ENCODE measurements at places on chromosomes 12 and 14.

GRCh38 chr12:32482226-32482625 is 82.9 kb downstream of the FGD4 start:
- no peak for DNase-seq

DNA sequence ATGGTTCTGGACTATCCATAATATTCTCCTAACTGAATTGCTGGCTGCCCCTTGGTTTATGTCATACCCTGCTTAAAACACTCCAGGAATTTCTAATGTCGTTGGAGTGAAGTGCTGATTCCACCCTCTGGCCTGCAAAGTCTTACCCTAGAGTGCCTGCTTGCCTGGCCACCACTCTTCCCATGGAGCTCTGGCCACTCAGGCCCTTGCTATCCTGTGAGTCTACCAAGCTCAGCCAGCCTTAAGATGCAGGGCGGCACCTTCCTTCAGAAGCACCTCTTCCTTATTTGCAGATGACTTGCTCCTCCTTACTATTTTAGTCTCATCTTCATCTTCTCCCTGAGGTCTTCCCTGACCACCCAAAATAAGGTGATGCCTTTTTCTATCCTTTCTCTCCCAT is 35.3 kb downstream of the SLC6A15 start:
- no peak for DNase-seq

DNA sequence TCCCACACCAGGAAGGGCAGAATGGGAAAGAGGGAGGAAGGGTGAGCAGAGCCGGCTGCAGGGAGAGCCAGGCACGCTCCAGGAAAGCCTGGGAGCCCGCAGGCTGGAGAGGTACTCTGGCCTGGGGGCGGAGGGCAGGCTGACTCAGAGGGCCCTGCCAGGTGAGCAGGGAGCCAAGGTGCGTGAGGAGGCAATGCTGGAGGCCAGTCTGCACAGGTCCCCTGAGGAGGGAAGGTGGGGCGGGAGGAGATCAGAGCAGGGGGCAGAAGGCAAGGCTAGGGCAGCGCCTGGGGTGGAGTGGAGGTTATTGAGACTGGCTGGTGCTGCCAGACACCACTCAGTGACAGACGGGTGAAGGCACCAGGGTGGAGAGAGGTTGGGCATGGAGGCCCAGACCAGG is 385.0 kb downstream of the BCL11B start:
- DNase-seq = no peak

- DNase-seq = no peak
Observed at GRCh38 chr12:82350161-82350560, 8.0 kb downstream of the CCDC59 start.

DNA sequence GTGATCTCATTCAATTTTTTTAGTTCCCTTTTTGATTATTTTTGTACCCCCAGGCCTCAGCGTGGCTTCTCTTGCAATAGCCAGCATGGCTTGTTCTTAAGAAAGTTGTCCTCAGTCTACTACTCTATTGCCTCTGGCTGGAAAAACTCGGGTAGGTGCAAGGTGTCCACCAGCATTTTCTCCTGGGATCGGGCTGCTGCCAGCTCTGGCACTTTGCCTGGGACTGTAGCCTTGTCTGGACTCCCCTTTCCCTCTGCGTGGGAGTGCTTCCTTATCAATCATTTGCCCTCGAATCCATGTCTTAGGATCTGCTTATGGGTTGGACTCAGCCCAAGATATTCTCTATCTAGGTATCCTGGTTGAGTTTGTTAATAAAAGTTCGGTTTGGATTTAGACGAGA is 773.4 kb downstream of the DIO2 start:
- no peak for DNase-seq

- no peak for DNase-seq
Observed at GRCh38 chr14:101122237-101123141, 219.0 kb upstream of the RTL1 start.

GRCh38 chr14:94143711-94144110 is 14.3 kb upstream of the IFI27L2 start:
- DNase-seq = no peak

DNA sequence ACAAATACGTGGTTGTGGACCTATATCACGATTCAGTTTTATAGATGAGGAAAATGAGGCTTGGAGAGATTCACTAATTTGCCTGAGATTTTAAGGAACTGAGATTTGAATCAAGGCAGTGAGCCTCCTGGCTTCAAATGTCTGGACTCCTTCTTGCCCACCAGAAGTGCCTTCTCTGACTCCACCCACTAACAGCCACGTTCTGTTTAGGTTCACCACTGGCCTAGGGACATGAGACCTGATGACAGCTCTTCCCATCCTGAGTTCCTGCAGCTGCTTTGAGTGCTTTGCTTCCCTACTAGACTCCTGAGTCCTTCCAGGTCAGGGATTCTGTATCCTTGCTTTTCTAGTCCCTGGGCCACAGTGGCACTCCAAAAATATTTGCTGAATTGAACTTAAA is 57.1 kb downstream of the PLBD1 start:
- DNase-seq = no peak

GRCh38 chr14:99248761-99249171 is 23.2 kb downstream of the BCL11B start:
- DNase-seq = no peak

DNA sequence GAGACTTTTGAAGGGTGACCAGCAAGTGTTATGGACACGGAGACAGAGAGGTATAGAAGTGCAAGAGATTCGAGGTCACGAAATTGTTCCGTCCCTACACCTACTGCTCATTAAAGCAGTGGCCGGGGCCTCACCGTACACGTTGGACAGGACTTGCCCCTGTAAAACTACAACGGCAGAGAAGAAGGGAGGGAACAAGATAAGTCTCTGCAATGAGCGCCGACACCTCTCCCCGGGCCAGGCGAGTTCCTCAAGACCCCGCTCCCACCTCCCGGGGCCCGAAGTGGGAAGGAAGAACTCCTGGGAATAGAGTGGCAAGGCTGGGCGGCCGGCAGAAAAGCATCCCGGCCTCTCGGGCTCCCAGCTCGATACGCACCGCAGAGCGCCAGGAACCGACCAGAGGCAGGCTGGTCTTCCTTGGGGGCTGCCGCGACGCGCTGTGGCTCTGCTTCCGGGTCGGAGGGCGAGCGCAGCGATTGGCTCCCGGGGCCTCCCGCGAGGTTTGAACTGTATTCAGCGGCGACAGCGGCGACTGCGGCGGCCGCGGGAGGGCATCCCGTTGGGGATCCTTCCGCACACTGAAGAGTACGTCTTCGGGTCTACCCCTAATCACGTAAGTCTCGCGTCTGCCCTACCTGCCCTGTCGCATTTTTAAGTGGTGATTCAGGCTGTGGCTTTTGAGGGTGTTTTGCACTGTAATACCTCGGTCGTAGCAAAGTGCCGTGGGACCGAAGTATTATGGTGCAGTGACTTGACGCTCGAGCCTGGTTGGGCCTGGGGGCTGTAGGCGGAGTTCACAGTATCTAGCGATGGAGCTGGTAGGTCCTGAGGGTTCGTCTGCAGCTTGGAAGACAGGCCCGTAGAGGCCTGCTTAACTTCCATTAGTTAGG is at the start of the genes NUP37 and PARPBP:
TSS of gene NUP37 (minus strand) at position 441 of the 890 bp plus-strand sequence. CDS start 1,596 bp downstream, outside the sequence.
TSS of gene PARPBP (plus strand) at position 510 of the 890 bp plus-strand sequence. CDS start 3,706 bp downstream, outside the sequence.
- DNase-seq = peak; percentile 31

DNA sequence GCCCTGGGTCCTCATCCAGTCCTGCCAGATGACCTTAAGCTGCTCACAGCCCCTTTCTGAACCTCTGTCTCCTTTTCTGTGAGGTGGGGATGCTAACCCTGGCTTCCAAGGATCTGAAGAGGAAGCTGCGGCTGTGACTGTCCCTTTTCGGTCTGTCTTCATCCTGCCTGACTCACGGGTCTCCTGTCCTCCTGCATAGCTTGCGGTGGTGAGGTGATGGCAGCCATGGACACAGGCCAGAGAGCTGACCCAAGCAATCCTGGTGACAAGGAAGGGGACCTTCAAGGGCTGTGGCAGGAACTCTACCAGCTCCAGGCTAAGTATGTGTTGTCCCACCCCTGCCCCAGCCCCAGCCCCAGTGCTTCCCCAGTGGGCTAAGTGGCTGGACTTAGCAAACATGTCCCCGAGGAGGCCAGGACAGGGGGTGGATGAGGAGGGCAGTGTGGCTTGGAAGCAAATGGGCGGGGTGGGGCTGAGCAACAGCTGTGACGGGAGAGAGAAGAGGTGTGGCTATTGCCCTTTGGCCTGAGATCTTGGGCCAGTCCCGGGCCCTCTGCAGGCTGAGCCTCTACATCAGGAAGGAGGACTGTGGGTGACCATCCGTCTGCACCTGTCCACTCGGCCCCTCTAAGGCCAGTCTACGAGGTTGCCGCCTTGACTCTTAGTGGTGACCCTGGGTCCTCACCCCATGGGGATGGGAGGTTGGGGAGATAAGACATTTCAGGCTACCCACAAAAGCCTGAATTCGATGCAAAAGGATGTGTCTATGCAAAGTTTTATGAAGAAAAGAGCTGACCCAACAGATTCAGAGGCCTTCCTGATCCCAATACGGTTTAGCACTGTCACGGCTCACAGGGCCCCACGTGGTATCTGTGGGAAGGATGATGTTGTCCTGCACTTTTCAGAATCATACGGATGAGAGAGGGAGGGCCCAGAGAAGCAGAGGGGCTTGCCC is 1.1 kb downstream of the CCDC197 start:
- no peak for DNase-seq

DNA sequence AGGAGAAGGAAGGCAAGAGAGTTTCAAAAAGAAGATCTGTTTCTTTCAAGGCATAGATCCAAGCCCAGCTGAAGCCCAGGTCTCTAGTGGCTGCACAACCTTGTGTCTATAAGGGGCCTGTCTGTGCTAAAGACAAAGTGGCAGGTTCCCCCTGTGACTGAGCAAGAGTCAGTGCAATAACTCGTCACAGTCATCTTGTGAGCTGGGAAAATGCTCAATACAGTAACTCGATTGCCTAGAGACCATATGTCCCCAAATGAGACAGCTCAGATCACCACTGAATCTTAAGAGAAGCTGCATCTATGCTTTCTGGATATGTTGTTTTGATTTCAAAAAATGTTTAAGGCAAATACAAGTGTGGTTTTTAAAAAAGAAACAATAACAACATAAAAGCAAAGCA is 24.2 kb downstream of the ST8SIA1 start:
- DNase-seq = no peak

DNA sequence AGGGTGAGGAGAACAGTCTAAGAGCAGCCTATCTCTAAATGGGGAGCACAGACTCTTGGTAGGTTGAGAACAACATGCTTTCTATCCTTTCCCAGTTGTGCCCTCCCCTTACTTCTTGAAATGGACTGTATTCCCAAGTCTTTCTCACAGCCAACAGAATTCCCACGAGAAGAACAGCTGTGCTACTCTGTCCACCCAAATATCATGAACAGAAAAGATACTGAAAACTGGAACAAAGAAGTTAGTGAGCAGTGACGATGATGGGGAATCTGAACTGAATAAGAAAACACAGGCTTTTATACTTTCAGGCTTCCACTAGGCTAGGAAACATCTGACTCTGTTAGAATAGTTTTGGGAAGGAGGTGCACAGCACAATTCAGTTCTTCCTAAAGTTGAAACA is 3.4 kb downstream of the NACA start:
- DNase-seq = no peak

- DNase-seq = no peak
Observed at GRCh38 chr12:41234692-41235091, 46.6 kb downstream of the PDZRN4 start.

DNA sequence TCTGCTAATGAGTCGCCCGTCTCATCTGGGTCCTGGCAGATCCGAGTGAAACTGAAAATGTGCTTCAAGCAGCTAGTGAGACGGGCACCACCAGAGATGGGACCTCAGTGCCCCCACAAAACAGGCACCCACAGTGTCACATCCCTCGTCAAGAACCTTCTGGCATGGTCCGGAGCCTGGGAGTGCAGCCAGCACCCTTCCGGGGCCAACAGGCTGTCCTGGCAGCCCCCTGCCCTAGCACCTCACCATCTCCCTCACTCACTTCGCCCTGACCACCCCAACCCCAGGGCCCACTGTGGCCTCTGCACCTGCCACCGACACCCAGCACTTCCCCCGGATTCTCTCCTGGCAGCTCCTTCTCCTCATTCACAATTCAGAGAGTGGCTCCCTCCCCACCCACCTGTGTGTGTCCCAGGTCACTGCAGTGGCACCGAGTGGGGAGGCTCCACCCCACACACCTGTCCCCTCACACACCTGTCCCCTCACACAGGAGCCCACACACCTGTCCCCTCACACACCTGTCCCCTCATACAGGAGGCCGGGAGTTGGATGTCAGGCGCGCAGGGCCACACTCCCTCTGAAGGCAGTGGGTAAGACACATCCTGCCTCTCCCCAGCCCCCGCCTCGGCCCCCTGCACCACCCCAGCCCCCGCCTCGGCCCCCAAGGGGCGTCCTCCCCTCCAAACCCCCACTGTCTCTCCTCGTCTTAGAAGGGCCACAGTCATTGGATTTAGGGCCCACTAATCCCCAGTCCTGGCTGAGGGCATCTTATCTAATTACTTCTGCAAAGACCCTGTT is 7.9 kb downstream of the GALNT9 start:
- no peak for DNase-seq

DNA sequence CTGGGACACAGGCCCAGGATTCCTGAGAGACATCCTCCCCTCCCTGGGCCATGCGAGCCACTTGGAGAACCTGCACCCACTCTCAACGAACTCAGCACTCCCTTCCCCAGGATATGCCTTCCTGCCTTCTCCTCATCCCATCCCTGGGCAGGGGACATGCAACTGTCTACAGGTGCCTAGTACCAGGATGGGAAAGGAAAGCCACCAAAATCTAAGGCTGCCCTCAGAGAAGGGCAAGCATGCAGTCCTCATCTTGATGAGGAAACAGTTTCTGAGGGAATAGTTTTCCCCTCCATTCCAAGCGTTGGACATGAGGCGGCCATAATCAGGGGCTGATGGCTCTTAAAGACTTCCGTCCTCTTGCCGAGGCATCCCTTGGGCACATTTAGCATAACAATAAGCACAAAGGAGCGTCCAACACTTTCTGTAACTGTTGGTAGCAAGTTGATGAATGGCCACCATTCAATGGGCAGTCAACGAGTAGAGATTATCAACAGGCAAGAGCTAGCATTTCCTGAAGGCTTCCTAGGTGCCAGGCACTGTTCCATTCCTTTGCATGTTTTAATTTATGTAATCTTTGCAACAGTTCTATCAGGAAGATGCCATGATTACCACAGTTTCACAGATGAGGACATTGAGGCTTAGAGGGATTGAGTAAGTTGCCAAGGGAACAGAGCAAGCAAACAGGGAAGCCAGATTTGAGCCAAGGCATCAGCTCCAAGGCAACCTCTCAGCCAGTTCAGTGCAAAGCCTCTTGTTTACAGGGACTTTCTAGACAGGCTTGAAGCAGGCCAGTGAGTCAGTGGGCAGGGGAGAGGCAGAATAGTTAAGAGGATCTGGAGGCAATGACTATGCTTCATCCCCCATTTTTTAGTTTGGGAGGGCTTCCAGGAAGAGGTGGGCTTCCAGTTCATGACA is 105.1 kb downstream of the SINHCAF start:
- no peak for DNase-seq

- no peak for DNase-seq
Observed at GRCh38 chr12:131850856-131851559, 22.8 kb downstream of the MMP17 start.

- DNase-seq = no peak
Observed at GRCh38 chr14:100577986-100578431, 9.2 kb downstream of the BEGAIN start.
